ENCODE measurements at places on chromosomes 3 and 15.

GRCh38 chr3:146470425-146470990 is 1.1 kb upstream of the PLSCR2 start:
- no peak for DNase-seq

DNA sequence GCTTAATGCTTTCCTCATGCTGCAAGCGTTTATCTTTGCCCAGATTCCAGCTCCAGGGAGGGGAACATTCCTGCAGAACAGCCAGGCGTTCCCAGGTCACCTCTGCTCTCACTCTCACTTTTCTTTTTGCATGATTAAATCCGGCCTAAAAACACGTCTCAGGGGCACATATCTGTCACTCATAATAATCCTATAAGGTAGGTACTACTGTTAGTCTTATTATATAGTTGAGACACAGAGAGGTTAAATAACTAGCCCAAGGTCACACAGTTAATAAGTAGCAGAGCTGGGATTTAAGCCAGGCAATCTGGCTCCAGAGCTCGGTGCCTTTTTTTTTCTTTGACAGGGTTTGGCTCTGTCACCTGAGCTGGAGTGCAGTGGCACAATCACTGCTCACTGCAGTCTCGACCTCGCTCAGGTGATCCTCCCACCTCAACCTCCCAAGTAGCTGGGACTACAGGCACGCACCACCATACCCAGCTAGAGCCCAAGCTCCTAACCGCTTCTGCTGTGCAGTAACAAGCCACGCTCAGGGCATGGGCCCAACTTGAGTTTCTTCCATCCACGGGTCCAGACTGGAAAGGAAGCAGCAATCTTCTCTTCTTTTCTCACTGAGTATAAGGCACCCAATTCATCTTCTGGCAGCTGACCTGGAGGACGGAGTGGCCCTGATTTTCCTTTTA is 96.5 kb downstream of the LIPC start:
- DNase-seq, result no peak

DNA sequence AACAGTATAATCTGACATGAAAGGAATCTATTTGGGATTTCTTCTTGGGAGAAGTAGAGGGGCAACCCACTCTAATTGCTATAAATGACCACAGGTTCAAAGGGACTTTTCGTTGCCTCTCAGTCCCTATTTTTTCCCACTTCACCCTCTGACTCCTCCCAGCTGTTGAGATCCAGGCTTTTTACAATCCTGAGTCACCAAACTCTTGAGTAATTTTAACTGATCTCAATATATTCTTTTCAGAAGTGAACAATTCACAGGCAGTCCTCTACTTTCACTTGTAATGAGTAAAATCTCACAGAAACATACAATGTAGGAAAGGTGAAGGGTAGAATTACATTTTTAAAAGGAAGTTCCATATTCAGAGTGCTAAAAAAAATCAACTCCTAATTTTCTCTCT is 44.6 kb downstream of the EIF4E3 start:
- DNase-seq, result no peak

DNA sequence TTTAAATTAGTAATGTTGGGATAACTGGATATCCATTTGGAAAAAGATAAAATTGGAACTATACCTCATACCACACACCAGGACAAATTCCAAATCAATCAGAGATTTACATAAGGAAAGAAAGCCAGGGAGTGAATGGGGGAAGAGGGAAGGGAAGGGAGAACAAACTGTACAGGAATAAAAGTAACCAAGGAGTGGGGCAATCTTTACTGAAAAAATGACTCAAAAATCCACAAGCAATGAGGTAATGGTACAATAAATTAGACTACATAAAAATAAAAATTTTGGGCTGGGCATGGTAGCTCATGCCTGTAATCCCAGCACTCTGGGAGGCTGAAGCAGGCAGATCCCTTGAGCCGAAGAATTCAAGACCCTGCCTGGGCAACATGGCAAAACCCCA is 82.6 kb downstream of the MLH1 start:
- no peak for DNase-seq

DNA sequence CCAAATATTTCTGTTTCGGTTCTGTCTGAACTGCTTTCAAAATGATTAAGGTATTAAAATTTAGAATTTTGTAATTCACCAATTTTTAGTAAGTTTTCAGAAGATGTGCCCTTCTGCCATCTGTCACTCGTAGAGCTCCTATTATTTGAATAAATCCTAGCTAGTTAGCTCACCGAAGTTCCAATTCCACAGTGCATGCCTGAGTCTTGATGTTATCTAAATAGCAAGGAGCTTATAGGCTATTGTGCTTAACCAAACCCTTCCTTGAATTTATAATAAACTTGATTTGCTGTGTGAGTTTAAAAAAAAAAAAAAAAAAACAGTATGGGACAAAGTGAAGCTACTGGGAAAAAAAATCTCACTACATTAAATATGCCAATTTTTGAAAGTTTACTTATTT is 18.7 kb downstream of the ATP13A3 start:
- no peak for DNase-seq

DNA sequence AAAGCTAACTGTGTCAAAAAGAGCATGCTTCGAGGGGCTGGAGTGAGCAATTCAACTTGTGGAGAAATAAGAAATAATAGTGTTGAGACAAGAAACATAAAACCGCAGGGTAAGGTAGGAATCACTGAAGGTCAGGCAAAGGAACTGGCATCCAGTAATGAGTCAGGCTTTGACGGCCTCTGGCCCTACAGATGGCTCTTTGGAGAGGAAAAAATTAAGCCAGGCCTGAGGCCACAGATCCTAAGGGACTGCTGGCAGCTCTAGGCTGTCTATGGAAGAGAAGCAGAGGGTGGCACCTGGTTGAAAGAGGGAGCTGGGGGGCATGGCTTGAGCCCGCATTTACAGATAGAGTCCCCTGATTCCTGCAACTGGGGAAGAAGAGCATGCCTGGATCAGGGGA is 28.6 kb upstream of the ZSCAN2 start:
- no peak for DNase-seq

- no peak for DNase-seq
Observed at GRCh38 chr15:33242165-33242564, 47.7 kb upstream of the FMN1 start.

- peak; percentile 51 for DNase-seq
Observed at GRCh38 chr3:156151824-156152428, 31.5 kb downstream of the KCNAB1 start.

DNA sequence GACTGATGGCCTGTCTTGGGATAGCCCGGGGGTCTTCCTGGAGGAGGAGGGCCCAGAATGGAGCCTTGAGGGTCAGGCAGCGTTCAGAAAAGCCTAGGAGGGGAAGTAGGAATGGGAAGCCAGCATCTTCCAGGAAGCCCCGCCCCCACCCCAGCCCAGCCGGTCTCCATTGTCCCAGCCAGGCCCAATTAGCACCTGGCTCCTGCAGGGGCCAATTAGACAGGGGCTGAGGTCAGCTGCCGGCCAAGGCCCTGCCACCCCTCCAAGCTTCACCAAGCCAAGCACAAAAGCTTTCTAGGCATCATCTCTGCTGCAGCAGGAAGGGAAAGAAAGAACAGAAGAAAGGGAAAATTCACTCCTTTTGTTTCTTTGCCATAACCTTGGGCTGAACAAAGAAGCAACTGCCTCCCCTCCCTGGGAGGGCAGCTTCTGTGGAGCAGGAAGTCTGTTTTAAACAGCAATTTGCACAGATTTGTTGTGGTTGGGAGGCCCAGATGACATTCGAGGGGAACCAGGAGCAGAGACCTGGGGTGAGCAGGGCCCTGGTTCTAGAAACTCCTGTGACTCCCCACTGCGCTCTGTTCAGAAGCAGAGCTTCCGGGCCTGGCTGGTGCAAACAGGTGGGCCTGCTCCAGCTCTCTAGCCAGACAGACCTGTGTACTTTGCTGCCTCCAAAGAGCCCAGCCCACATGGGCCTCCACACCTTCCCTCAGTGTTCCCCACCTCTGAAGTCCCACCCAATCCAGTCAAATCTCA is 47.7 kb downstream of the CYP11A1 start:
- DNase-seq, result no peak
